ENCODE measurements at places on chromosomes 13 and 19.

- DNase-seq = no peak
Observed at GRCh38 chr19:10230173-10230860, 814 bp downstream of the S1PR2 start.

GRCh38 chr13:41500511-41500910 is 43.2 kb downstream of the RGCC start:
- DNase-seq = no peak

- no peak for DNase-seq
Observed at GRCh38 chr19:3208317-3209207, 15.9 kb upstream of the CELF5 start.

DNA sequence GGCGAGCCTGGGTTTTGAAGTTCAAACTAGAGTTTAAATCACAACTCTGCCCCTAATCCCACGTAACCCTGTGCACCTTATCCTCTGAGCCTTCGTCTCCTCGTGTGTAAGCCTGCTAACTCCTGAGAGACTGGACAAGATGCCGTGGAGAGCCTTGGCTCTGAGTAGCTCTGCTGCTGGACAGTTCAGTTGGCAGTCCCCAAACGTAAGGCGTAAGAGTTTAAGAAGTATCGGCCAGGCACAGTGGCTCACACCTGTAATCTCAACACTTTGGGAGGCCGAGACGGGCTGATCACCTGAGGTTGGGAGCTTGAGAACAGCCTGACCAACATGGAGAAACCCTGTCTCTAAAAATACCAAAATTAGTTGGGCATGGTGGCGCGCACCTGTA is 4.7 kb upstream of the CD79A start:
- DNase-seq = no peak

- DNase-seq = no peak
Observed at GRCh38 chr13:113654591-113655345, 3.2 kb downstream of the ATP4B start.

- no peak for DNase-seq
Observed at GRCh38 chr13:22740264-22740663, 440.5 kb upstream of the SGCG start.

GRCh38 chr19:38734426-38735256 is 9.6 kb downstream of the CAPN12 start:
- DNase-seq = no peak
